AG10803 (cell line): ENCODE measurements at places on chromosomes 16 and 17.

DNA sequence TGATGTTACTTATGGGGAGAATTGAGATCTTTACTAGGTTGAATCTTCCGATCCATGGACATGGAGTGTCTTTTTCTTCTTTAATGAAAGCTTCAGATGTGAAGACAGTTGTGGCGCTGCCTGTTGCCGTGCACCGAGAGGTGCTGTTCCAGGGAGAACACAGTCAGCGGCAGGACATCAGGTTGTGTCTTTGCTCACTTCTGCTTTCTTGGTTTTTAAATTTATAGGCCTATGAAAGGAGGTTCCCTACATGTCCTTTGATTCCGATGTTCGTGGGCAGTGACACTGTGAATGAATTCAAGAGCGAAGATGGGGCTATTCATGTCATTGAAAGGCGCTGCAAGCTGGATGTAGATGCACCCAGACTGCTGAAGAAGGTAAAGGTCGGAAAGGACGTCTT lies 49.8 kb downstream of the SEC14L1 start:
- DNase-seq = no peak

- peak; percentile 39 for DNase-seq
Observed at GRCh38 chr17:82105882-82106687, 8.0 kb upstream of the FASN start.

GRCh38 chr17:27560668-27561067 lies 70.3 kb upstream of the LGALS9 start:
- DNase-seq = no peak

- no peak for DNase-seq
Observed at GRCh38 chr17:29368926-29369325, 21.2 kb upstream of the TAOK1 start.

DNA sequence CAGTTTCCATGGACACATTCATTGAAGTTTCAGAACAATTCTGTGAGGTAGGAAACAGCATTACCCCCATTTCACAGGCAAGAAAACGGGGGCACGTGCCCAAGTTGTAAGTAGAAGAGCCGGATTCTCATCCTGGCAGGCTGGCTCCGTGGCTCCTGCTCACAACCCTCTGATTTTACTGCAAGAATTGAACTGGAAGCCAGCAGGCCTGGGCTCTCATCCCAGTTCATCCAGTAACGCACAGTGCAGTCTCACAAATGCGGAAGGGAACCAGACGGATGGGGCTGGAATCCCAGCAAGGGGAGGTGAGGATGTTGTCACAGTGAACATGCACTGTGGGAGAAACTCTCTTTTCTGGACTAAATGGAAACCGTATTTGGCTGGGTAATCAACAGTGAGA lies 40.7 kb upstream of the DOC2B start:
- no peak for DNase-seq

DNA sequence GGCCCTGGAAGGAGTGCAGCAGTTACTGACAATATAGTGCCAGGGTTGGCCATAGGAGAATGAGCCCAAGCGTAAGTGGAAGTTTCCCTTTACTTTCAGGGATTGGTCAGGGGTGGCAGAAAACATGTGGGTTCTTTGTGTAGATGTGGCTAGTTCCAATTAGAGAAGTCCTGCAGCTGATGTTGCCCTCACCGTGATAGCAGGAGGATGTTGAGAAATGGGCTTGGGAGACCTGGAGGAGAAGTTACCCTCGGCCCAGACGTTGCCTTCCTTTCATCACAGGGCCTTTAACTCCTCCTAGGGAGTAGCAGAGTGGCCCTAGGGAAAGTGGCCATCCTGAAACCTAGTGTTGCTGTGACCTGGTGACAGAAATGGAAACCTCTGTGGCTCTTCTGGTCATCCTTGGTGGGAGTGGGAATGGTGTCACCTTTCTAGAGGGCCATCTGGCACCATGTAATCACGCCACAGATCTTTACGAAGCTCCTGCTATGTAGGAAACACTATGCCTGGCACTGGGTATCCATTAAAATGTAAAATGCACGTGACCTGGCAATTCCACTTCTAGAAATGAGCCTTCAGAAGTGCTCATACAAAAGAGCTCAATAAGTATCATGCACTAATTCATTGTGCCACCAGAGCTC lies 6.7 kb downstream of the TMEM92 start:
- no peak for DNase-seq

- DNase-seq = no peak
Observed at GRCh38 chr16:1347286-1347855, 4.3 kb downstream of the TSR3 start.

DNA sequence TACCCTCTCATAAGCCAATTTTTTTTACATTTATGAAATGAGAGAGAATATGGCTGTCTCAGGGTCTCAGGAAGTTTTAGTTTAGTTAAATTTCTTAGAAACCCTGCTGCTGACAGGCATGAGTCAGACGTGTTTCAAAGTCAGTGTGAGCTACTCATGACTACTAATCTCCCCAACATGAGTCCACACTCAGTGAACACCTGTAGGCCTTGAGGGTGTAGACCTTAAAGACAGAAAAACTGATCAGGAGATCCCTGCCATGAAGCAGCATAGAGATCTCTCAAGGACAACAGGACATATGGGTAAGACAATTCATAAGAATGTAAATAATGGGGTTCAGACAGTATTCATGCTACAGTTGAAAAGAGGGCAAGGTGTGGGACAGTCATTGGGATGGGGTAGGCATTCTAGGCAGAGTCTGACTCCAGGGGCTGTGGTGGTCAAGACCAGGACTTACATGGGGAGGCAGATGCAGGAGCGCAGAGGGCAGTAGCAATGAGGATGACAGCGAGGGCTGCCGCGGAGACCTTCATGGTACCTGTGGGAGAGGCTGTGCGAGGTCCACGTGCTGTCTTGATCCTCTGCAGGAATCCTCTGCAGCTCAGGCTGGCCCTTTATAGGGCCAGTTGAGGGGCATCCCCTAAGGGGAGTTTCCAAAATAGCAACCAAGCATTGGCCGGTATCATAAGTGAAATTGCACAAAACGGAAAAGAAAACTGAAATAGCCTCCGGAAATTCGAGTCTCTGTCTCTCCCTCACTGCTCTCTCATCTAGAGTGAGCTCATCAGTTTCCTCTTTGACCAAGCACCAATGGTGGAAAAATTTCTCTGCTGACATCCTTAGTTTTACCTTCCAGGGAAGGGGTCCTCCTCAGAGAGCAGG lies at the start of gene CCL5:
Gene CCL5 (minus strand): TSS at position 588 of the 882 bp plus-strand sequence.
- DNase-seq = no peak
